ENCODE measurements at places on chromosomes 5 and 9.

- DNase-seq, result no peak
These were observed 13.9 kb upstream of the HAND1 start for GRCh38 chr5:154491941-154492340.

GRCh38 chr9:86355814-86356213 is 1.6 kb upstream of the TUT7 start:
- no peak for DNase-seq

DNA sequence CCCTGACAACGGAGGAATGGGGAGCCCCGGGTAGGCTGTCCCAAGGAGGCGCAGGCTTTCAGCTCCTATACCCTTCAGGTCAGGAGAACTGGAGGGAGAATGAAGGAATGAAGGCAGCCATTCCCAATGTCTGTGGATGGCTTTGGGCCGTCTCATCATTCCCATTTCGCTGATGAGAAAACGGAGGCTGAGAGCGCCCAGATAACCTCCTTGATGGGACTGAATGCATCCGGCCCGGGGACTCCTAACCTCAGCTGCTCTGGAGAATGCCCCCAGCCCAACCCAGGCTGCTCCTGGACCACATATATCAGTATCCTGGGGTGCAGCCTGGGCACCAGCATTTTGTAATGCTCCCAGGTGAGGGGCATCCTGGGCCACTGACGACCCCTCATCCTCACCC is 52.6 kb upstream of the RNU6ATAC start:
- DNase-seq, result no peak

DNA sequence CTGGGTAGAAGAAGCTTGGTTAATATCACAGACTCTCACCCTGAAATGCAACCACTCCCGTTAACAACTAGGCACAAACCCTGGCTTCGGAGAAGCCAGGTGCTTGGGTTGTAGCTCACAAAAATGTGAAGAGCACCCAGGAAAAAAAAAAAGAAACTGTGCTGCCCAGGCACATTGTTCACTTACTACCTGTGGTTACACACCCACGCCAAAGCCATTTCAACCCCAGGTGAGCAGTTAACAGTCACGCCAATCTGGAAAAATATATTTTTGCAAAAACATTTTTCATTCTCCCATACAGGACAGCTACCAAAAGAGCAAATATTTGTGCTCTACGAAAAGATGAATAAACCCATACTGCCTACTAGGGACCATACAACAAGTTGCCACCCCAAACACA is 49.2 kb downstream of the SIL1 start:
- DNase-seq, result no peak

DNA sequence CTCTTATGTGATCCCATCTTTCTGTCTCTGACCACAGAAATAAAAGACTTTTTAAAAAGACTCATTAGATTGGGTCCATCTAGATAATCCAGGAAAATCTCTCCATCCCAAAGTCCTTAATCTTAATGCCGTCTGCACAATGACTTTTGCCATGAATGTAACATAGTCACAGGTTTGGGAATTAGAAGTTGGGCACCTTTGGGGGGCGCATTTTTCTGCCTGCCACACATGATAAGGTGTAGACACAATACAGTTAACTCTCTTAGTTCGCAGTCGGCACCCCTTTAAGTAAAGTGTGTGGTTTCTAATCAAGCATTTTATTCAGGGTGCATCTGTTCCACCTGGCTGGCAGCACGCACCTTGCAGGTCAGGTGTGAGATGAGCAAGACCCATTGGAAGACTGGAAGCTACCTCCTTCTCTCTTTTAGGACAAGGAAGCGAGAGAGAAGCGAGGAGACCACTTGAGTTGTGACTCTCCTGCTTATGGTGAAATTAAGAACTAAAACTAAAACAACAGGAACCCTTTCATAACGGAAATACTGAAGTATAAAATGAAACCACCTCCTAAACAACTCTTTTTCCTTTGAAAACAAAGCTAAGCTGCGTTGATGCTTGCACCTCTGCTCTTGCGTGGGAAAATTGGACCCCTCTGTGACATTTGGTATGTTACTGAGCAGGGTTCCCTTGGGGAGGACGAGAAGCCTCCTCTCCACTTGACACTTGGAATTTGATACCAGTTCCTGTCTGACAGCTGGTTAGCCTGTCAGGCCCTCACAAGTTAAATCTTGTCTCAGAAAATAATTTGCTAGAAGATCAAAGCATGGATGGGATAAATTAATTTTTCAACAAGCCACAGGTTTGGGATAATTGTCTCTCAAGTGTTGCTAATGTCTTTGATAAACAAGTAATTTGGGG is 304.6 kb upstream of the DMRT1 start:
- DNase-seq, result no peak

DNA sequence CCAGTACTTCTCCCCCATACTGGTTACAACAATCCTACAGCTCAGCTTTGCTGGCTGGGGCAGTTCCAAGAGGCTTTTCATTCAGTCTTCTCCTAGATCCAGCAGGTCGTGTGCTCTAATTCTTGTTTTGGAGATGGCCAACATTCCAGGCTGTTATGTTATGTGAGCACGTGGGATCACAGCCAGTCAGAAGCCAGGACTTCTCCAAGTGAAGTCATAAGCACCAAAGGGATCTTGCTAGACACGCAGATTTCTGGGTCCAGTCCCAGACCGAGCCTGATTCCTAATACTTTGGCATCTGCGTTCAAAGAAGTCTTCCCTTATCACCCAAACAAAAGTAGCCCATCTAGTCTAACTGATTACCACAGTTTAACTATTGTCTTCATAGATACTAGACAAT is 1.4 kb upstream of the LARP1 start:
- DNase-seq, result no peak

DNA sequence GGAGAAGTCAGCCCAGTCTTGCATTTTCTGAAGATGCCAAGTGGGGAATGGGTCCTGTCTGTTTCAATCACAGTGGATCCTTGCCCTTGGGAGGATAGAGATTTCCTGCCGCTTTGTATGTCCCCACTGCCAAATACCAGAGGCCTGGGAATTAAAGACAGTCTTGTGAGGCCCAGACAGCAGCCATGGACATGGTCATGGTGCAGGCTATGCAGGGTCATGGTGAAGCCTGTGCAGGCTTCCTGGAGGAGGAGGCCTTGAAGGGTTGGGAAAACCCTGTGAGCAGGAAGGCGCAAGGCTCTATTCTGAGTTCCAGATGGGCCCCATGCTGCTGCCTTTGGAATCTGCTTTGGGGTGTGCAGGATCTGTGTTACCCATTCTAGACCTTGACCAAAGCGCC is 57.3 kb upstream of the PITX1 start:
- no peak for DNase-seq

DNA sequence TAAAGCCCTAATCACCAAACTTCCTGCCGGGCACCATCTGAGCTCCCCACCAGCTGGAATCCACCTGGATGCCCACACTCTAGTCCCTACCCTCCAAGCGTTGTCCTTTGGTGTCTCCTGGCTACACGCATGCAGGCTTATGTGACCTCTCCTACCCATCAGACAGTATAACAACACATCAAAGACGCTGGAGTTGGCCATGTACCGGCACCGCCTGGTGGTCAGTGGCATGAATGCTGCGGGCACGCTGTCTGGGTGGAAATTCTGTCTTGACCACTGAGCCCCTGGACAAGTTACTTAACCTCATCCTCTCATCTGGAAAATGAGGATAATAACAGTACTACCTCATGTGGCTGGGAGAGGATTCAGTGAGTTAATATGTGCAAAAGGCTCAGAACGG is 23.4 kb upstream of the CORO2A start:
- no peak for DNase-seq

- DNase-seq, result no peak
These were observed 285.4 kb downstream of the MAST4 start for GRCh38 chr5:66881480-66882161.

DNA sequence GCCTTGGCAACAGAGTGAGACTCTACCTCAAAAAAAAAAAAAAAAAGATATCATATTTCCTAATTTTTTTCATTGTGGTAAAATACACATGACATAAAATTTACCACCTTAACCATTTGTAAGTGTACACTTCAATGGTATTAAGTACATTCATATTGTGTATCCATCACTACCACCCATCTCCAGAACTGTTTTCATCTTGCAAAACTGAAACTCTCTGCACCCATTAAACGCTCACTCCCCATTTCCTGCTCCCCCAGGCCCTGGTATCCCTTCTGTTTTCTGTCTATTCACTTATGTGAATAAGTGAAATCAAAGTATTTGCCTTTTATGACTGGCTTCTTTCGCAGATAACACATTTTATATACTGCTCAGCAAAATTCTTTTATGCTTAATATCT is 12.8 kb downstream of the LRRC8A start:
- DNase-seq, result no peak

DNA sequence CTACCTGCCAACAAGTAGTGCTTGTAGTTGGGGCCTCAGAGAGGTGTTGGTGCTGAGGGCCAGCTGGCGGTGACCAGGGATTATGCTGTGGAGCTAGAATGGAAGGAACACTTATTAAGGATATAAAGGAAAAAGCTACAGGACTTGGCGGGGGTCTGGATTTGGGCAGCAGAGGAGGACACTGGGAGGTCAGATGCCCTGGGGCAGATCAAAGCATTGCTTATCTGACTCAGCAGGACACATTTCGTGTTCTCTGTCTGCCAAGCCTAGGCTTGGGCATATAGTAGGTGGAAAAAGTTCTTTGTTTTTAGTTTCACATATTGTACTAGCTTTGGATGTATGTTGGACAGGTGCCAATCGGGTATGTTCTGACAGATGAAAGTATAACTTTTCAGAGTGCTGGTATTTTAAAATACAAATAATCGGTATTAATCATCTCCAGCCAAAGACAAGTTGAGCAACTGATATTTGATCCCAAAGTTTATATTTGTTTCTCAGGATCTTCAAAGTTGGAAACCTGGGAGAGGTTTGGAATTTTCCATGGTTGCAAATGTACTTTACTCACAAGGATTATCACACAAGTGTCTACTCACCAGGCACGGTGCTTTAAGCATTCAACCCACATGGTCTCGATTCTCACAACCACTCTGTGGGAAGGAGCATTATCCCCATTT is 69.4 kb downstream of the IQGAP2 start:
- DNase-seq, result peak; percentile 15

GRCh38 chr5:67019065-67019845 is 177.3 kb downstream of the CD180 start:
- DNase-seq, result no peak

DNA sequence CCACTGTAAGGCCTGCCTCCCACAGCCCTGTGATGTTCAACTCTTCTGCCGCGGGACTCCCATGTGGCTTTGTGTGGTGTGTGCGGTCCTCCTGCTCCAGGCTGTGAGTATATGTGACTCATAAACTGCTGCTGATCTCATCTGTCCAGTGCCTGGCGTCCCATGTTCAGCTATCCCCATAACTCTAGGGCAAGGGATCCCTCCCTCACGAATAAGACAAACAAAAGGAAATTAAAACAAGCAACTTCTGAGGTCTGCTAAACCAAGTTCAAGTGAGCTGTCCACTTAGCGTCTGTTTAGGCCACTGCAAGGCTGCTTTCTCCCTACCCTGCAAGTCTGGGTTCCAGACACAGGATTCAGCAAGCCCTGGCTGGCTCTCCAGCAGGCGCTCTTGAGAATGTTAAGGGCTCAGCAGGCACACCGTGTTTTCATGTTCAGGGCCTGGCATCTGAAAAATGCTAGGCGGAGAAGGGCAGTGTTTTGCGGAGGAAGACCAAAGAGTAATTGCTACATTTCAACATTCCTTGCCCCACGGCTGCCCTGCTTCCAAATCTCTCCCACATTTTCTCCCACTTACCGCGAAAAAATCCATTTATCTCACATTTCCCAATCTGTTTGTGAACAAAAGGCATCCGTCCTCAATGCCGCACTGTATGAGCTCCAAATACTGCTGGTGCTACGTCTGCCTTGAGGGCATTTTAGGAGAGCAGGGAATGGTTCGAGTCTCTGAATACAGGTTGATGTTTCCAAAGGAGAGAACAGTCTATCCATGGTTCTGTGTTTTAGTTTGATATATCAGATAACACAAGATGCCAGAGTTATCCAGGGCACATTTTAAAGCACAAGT is 280.2 kb downstream of the SEMA5A start:
- no peak for DNase-seq

DNA sequence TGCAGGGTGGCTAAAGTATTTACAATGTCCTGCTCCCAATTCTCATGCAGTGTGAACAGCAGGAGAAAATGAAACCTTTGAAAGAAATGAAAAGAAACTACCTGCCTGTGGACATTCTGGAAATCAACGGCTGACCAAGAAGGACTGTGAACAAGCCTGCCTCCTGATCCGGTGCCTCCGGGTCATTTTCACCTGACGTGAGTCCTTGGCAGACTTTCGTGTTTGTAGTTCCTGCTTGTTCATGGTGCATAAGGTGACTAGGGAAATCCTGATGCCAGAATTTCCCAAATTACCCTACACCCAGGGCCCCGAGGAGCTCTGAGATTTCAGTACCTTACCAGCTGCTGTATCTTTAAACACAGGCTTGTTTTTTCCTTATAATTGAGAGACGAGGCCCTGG is 317.5 kb downstream of the TLE1 start:
- no peak for DNase-seq

DNA sequence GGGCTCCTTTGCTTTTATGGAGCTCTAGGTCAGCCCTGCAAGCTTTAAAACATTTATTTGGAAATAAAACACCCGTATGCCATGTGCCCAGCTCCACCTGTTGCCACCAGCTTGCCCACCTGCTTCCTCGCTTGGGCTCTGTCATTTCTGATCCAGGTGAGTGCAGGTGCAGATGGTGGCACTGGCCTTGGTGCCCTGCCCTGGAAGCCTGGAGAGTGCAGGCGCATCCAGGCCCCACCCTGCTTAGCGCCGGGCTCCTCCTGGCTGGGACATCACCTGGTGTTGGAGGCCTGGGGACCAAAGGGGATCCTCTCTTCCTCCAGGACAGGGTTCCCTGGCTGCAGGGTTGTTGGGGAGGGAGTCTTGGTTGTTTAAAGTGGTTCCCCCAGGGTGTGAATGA is 35.8 kb downstream of the WNK2 start:
- no peak for DNase-seq

DNA sequence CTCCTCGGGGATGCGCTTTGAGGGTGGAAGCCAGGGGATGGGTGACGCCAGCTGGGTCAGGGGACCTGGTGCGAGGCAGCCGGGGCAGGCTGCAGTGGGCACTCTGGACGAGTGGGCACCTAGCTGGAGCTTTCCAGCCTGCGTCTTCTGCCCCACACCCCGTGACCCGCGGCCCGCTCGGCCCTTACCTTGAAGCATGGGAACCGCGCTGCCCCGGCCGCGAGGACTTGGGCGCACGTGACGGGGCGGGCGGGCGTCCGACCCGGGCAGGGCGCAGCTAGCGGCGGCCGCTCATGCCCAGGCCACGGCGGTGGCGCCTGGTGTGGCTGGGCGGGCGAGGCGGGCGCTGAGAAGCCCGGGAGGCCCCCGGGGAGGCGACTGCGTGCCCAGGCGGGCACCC is 300 bp downstream of the FAM163B start:
- no peak for DNase-seq

GRCh38 chr9:136399176-136400037 is 563 bp downstream of the SNAPC4 start:
- DNase-seq, result peak; percentile 41
